Lower lobe of right lung (tissue), 2 donors: ENCODE measurements at places on chromosomes 3 and 15. TPM values are rescaled to one million over a fixed set of nuclear protein-coding genes. Genes with fewer than 3 reads are reported as not detected.

MAPK6 gene
- 21.1 TPM for total RNA-seq

CSTA gene
- total RNA-seq: 39.5 TPM

IL17RE gene
- 21.5 TPM for total RNA-seq

PPIP5K1 gene
- 31.6 TPM for total RNA-seq

DNA sequence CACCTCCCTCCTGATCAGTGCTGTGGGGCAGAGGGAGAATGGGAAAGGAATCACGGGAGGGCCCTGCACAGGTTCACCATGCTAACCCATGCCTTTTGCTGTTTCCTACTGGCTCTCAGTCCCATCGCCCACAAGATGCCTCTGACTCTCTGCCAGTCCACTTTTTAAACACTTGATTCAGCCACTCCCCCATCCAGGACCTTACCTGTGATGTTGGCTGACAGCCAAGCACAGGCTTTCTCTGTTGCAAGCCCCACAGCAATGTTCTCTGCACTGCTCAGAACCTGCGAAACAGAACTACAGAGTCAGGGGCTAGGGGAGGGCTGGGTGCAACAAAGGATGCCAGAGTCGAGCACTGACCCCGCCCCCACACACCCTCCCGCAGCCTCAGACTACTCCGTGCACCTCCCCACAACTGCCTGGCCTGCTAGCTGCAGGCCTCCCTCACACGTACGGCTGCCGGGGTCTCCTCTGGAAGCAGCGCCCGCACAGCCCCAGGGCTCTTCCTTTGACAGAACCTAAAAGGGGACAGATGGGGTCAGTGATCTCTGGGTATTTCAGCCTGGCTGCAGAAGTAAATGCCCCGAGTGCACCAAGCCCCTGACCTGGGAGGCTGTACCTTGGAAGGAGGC lies 9.1 kb downstream of the CDAN1 start:
- DNase-seq: peak; percentile 80
- H3K27ac ChIP-seq: no peak overlapping the region
- peaks cover 99% of the 10 kb centered on the region for H3K36me3 ChIP-seq
- no peak overlapping the region for H3K4me3 ChIP-seq

DNA sequence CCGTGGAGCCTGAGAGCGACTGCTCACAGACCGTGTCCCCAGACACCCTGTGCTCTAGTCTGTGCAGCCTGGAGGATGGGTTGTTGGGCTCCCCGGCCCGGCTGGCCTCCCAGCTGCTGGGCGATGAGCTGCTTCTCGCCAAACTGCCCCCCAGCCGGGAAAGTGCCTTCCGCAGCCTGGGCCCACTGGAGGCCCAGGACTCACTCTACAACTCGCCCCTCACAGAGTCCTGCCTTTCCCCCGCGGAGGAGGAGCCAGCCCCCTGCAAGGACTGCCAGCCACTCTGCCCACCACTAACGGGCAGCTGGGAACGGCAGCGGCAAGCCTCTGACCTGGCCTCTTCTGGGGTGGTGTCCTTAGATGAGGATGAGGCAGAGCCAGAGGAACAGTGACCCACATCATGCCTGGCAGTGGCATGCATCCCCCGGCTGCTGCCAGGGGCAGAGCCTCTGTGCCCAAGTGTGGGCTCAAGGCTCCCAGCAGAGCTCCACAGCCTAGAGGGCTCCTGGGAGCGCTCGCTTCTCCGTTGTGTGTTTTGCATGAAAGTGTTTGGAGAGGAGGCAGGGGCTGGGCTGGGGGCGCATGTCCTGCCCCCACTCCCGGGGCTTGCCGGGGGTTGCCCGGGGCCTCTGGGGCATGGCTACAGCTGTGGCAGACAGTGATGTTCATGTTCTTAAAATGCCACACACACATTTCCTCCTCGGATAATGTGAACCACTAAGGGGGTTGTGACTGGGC lies 7.3 kb downstream of the FAM131A start:
- peaks cover 8% of the 10 kb centered on the region for H3K4me1 ChIP-seq
- peaks cover 33% of the 10 kb centered on the region for H3K36me3 ChIP-seq
- H3K27me3 ChIP-seq: no peaks in the 10 kb centered on the region
- no peak overlapping the region for H3K4me3 ChIP-seq
- no peak overlapping the region for H3K27ac ChIP-seq

- no peak overlapping the region for H3K4me3 ChIP-seq
- DNase-seq: no peak
- H3K36me3 ChIP-seq: no peaks in the 10 kb centered on the region
- H3K27me3 ChIP-seq: no peaks in the 10 kb centered on the region
- H3K4me1 ChIP-seq: no peaks in the 10 kb centered on the region
Measured at GRCh38 chr3:40103829-40104228, 205.7 kb upstream of the EIF1B start.

DNA sequence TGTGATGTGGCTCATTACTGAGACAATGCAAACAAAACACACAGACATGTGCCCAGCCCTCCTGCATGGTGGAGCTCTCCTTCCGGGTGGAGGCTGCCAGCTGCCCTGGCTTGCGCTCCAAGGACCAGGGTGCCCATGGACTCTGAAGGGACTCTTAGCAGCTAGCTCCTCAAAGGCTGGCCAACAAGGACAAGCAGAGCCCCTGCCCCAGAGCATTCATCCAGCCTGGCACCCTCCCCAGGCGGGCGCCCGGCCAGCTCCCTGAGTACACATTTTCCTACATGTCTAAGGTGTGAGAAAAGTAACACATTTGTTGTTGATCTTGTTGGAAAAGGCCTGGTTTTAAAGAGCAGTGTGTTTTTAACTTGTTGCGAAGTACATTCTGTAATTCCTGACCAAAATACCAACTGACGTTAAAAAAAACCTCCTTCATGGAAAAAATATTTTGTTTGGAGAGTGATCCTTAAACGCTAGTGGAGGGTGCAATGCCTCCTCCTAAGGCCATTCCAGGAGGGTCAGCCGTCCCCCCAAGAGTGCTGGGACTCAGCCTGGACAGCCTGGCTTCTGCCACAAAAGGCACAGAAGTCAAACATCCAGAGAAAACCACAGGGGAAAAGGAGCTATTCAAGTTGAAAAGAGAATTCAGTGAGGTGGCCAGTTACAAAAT lies 86.9 kb downstream of the KLF15 start:
- H3K27ac ChIP-seq: peak overlapping the region; percentile 86
- H3K4me1 ChIP-seq: peaks cover 43% of the 10 kb centered on the region
- peaks cover 4% of the 10 kb centered on the region for H3K27me3 ChIP-seq
- no peaks in the 10 kb centered on the region for H3K36me3 ChIP-seq
- peak; percentile 90 for DNase-seq

DNA sequence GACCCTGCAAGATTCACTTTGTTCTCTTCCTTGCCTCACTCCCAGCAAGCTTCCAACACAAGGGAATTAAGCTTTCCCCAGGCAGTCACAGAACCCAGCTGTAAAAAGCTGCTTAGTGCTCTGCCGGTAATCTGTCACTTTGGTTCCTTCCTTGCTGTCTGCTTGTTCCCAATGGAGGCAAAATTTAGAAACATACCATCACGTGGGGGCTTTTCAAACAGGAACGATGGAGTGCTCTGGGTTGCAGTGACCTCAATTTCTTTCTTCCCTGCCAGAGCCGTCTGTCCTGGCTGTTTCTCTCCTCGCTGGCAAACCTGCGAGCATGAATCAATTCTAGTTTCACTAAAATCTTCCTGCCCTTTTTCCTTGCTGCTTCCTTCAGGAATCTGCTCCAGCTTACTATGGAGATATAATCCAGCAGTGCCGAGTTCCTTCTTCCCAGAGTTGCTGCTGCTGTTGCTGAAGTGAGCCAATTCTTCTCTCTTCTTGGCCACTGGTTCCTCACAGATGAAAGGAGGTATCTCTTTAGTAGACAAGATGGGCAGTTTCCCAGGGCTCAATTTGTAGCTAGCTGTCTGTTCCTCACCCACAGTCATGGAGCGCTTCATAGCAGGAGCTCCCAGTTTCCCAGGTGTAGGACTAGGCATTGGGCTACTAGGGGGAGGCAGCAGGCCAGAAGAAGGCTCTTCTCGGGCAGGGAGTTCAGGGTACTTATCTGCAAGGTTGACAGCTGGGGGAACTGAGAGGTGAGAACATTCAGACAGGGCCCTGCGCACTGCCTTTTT lies 88.1 kb downstream of the DHX30 start:
- DNase-seq: no peak
- H3K27me3 ChIP-seq: no peaks in the 10 kb centered on the region
- H3K36me3 ChIP-seq: peaks cover 23% of the 10 kb centered on the region
- H3K4me1 ChIP-seq: peaks cover 11% of the 10 kb centered on the region
- peak overlapping the region; percentile 42 for H3K27ac ChIP-seq
- H3K4me3 ChIP-seq: no peak overlapping the region

- H3K36me3 ChIP-seq: no peaks in the 10 kb centered on the region
- H3K4me3 ChIP-seq: no peak overlapping the region
- DNase-seq: no peak
- no peaks in the 10 kb centered on the region for H3K27me3 ChIP-seq
- no peak overlapping the region for H3K27ac ChIP-seq
- no peaks in the 10 kb centered on the region for H3K4me1 ChIP-seq
Measured at GRCh38 chr3:170918715-170919114, 10.3 kb upstream of the EIF5A2 start.

GRCh38 chr3:10173926-10174435 lies 9.3 kb downstream of the IRAK2 start:
- no peak overlapping the region for H3K4me3 ChIP-seq
- DNase-seq: peak; percentile 70
- H3K27me3 ChIP-seq: no peaks in the 10 kb centered on the region
- peaks cover 16% of the 10 kb centered on the region for H3K4me1 ChIP-seq
- H3K27ac ChIP-seq: peak overlapping the region; percentile 73

- no peaks in the 10 kb centered on the region for H3K27me3 ChIP-seq
- H3K4me1 ChIP-seq: no peaks in the 10 kb centered on the region
- H3K36me3 ChIP-seq: no peaks in the 10 kb centered on the region
- H3K4me3 ChIP-seq: no peak overlapping the region
- no peak for DNase-seq
Measured at GRCh38 chr15:93835344-93835743, 396.0 kb upstream of the MCTP2 start.

DNA sequence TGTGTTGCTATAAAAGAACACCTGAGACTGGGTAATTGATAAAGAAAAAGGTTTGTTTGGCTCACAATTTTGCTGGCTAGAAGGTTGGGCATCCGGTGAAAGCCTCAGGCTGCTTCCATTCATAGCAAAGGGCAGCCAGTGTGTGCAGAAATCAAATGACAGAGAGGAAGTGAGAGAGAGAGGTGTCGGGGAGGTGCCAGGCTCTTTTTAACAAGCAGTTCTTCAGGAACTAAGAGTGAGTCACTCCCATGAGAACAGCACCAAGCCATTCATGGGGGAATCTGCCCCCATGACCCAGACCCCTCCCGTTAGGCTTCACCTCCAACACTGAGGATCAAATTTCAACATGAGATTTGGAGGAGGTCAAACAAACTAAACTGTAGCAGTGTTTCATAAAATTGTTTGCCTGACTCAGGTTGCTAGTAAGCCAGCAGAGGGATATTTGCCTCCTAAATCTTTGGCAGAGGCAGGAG lies 4.5 kb upstream of the PARP15 start:
- DNase-seq: peak; percentile 58
- peaks cover 45% of the 10 kb centered on the region for H3K4me1 ChIP-seq
- no peaks in the 10 kb centered on the region for H3K27me3 ChIP-seq
